ENCODE measurements at places on chromosomes 1 and 21.

GRCh38 chr1:183733715-183734114 is 71.2 kb upstream of the RGL1 start:
- DNase-seq, result no peak

- DNase-seq, result no peak
Measured at GRCh38 chr1:228986093-228986904, 251.0 kb downstream of the RHOU start.

- DNase-seq, result no peak
Measured at GRCh38 chr1:153375511-153375910, at the start of gene S100A12. Gene S100A12, minus strand, starts transcription at chr1:153375621. Its CDS starts 1,029 bp downstream, at chr1:153374592.

DNA sequence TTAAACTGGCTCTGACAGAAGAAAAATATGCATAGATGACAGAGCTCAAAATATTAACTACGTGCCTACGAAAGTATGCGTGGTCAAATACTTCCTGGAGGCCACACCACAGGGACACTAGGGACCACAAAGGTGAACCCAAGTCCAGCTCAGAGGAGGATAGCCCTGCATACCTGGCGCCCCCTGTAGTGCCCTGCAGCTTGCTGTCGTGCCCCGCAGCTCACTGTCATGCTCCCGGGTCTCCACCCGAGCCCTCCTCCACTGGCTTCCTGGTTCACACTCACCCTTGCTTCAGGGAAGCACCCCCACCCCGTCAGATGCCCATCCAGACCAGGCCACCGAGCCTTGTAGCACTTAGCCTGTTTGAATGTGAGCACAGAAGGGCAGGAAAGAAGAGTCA is 16.7 kb upstream of the NADK start:
- no peak for DNase-seq

DNA sequence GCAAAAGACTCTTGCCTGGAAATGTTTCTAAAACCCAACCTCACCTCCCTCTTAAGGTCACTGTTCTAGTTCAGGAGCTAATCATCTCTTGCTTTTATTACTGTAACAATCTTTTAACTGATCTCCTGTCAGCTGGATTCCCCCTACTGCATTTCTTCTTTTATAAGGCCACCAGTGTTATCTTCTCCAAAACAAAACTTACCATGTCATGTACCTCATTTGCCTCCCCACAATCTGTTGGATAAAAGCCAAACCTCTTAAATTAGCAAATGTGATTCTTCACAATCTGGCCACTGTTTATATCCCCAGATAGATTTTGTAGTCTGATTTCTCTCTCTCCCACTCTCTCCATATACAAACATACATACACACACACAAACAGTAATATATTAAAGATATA is 143.3 kb downstream of the DENND1B start:
- no peak for DNase-seq

- no peak for DNase-seq
Measured at GRCh38 chr1:32919811-32920733, 18.9 kb upstream of the TMEM54 start.

- no peak for DNase-seq
Measured at GRCh38 chr1:100134872-100135271, 1.9 kb downstream of the TRMT13 start.

DNA sequence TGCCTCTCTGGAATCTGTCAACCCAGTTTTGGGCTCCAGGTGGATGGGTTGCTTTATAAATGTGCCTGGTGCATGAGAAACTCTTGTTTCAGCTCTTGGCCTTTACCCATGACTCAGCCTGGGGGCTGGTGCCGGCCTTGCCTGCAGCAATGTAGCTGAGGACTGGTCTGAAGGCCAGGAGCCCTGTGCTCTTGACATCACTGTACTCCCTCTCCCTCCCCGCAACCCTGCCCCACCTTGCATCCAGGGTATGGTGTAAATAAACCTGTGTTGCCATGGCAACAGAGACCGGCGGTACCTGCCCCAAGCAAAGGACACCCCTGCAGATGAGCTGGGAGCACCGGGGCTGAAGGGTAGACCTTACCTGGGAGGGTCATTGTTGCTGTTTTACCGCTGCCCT is 13.3 kb downstream of the FAM151A start:
- DNase-seq, result no peak

- DNase-seq, result no peak
Measured at GRCh38 chr1:214545293-214545692, 6.1 kb downstream of the PTPN14 start.

Data from CD4-positive, alpha-beta memory T cell (primary cell).